Sigmoid colon (tissue), 7 donors: ENCODE measurements at places on chromosomes 13 and 19. TPM values are rescaled to one million over a fixed set of nuclear protein-coding genes. Genes with fewer than 3 reads are reported as not detected.

Gene MYO16
- total RNA-seq: not detected

Gene IGFL1
- total RNA-seq: not detected

- no peak for DNase-seq
Measured at GRCh38 chr19:3467437-3468198, 12.7 kb downstream of the SMIM24 start.

- no peak for DNase-seq
Measured at GRCh38 chr19:44683434-44684210, 12.3 kb downstream of the CEACAM19 start.

DNA sequence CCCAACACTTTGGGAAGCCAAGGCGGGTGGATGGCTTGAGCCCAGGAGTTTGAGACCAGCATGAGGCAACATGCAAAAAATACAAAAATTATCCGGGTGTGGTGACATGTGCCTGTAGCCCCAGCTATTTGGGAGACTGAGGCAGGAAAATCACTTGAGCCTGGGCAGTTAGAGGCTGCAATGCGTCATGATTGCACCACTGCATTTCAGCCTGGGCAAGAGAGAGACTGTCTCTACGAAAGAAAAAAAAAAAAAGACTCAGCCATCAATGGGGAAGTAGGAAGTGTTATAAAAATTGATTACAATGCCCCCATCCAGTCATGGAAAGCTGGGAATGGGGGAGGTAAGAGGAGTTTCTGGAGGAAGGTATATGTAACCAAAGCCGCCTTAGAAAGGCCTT is 5.4 kb downstream of the TYK2 start:
- DNase-seq: no peak

- DNase-seq: no peak
Measured at GRCh38 chr13:84802073-84802472, 919.8 kb upstream of the SLITRK1 start.

DNA sequence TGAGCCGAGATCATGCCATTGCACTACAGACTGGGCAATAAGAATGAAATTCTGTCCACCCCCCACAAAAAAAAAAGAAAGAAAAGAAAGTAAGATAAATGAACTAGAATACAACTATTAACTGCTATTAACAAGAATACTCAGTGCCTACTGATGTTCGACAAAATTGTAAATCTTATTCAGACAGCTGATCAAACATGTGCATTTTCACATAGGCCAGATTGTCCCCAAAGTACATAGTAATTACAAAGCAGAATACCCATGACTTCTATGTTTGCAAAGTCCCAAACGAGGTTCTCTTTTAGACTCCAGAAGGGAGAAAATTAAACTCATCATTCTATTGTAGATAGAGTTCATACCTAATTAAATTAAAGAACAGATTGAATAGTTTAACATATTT is 113.4 kb downstream of the UFM1 start:
- DNase-seq: no peak

DNA sequence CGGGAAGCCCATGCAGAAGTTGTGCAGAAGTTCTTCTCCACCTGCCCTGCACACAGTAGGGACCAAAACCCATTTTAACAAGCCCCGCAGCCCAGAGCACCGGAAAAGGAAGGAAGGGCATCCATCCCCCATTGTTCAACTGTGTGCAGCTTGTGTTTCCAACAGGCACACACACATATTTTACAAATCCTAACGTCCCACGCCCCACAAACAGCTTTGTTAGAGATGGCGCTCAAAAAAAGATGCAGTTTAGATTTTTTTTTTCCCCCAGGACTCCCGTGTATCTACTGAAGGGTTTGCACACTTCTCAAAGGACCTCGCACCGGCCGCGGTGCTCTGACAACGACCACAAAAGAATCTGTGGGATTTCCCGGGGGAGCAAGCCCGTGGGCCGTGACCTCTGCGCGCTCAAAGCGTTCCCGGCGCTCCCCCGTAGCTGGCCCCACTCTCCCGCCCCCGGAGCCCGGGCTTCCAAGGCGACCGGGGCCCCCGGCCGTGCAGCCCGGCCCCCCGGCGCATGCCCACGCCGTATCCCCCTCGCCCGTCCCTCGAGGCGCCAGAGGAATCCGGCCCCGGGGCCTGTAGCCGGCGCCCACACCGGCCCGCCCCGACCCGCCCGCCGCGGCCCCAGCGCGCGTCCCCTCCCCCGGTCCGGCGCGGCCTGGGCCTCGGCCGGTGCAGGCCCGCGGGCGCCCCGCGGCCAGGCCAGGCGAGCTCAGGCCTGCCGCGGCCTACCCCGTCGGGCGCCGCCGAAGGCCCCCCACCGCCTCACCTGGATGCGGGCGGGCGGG is 523 bp downstream of the ELAVL1 start:
- DNase-seq: no peak

- no peak for DNase-seq
Measured at GRCh38 chr13:26310470-26310869, 56.5 kb downstream of the CDK8 start.

- peak; percentile 99 for DNase-seq
Measured at GRCh38 chr19:8592231-8593009, 15.2 kb upstream of the MYO1F start.

- DNase-seq: no peak
Measured at GRCh38 chr13:34667286-34668218, 274.5 kb upstream of the NBEA start.

DNA sequence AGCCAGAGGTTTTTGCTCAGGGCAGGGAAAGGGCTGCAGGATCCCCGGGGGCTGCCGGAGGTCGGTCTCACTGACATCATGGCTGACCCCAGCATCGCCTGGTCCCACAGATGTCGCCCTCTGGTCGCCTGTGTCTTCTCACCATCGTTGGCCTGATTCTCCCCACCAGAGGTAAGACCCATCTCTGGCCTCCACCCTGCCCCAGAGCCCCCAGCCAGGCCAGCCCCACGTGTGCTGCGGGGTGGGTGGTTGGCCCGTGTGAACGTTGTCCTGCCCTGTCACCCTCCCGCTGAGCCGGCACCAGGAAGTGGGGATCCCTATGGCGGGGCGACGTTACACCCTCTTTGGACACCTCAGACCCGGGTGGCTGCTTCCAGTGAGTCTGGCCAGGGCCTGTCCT is 906 bp downstream of the FXYD5 start:
- DNase-seq: no peak

GRCh38 chr13:48110931-48111721 is 16.2 kb upstream of the MED4 start:
- DNase-seq: no peak

DNA sequence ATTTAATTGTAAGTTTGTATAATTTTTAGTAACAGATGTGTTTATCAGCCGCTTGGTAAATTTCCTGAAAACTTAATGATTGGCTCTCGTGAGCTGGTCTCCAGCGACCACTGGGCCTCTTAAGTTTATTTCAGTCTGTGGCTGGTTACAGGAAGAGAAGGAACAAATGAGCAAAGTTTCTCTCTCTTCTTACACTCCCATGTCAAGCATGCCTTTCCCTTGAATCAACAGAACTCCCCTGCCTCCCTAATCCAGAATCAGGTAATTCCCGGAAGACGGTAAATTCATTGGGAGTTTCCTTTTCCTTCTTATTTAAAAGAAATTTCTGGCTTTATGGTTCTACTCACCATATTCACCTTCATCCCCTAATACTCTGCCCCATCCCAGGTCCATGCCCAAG is 52.5 kb upstream of the POMP start:
- DNase-seq: no peak

- DNase-seq: peak; percentile 35
Measured at GRCh38 chr13:112820318-112820717, 130.5 kb downstream of the ATP11A start.

DNA sequence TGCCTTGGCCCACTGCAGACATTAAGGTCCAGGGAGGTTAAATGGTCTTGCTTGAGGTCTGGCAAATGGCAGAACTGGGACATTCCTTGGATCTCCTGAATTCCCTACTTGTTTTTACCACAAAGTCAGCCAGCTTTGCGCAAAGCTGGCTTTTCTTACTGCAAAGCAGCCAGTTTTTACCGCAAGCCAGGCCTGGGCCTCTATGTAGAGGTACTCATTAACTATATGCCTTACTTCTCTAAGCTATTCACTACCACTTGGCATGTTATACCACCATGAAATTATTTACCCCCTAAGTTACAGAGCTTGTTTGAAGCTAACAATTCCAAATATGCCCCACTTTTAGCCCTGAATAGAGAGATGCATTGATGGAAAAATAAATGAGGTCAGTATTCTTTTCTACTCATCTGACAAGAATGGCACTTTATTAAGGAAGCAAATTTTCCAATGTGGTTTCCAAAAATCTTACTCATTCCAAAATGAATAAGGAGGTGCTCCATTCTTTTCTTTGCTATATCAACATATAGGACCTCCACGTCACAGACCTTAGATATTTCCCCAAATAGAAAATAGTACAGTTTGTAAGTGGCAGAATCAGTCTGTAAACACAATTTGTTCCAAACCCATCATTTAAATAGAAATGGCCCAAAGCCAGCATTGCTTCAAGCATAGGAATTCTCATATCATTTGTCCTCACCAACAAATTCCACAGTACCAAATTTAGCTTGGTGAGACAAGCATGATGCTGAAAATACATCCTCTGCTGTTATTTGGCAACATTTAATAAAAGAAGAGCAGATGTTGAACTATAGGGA is 143.9 kb upstream of the TSC22D1 start:
- no peak for DNase-seq

- no peak for DNase-seq
Measured at GRCh38 chr13:88472316-88472715, 801.1 kb downstream of the SLITRK5 start.

DNA sequence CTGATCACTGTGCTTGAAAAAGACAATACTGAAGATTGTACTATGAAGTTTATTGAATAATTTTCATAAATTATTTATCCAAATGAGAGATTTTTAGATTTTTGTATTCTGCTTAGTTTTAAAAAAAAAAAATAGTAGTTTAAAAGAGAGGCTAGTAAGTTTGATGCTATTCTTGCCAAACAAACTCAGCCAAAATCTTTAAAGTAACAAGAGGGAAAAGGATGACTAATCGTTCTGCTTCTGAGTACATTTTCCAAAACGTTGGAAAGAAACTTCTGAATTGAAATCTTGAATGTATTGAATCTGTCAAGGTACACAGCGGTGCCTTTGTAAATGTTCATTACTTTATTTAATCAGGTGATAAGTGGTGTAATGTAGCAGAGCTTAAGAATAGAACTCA is 34.4 kb downstream of the NUP58 start:
- no peak for DNase-seq

GRCh38 chr19:6717441-6717971 is 2.9 kb downstream of the C3 start:
- no peak for DNase-seq

- no peak for DNase-seq
Measured at GRCh38 chr19:18682807-18683108, 722 bp upstream of the CRTC1 start.

GRCh38 chr19:27676877-27677276 is 1536.1 kb downstream of the UQCRFS1 start:
- DNase-seq: no peak
